A549 treated with dexamethasone at 1 μM for 4 hours (cell line): ENCODE measurements at places on chromosomes 12 and 14. TPM values are rescaled to one million over a fixed set of nuclear protein-coding genes. Genes with fewer than 3 reads are reported as not detected.

The ACTN1 gene
- 159 to 236 TPM (median 220 TPM) in 5 replicates for total RNA-seq

The HOXC10 gene
- total RNA-seq = 2.8 to 3.2 TPM (median 3.0 TPM) in 5 replicates

The JDP2 gene
- 21.5 to 34.6 TPM (median 33.3 TPM) in 5 replicates for total RNA-seq

The GLIPR1L2 gene
- total RNA-seq = 0.08 to 0.25 TPM (median 0.11 TPM) in 5 replicates

The FOXA1 gene
- total RNA-seq = 4.2 to 7.4 TPM (median 6.5 TPM) in 5 replicates

The CLEC2A gene
- total RNA-seq = not detected in 5 replicates

The INSM2 gene
- 0.02 to 0.05 TPM (median 0.04 TPM) in 5 replicates for total RNA-seq

The ANO2 gene
- total RNA-seq = 0.06 to 0.26 TPM (median 0.13 TPM) in 5 replicates

The NTF3 gene
- 0.08 TPM in 2 of 5 replicates, not detected in the others for total RNA-seq

The MIP gene
- total RNA-seq = 0.15 TPM in 1 of 5 replicates, not detected in the others

The DPPA3 gene
- 0.12 TPM in 1 of 5 replicates, not detected in the others for total RNA-seq

The C12orf50 gene
- total RNA-seq = 0.06 to 0.08 TPM in 2 of 5 replicates, not detected in the others

The DEPDC4 gene
- total RNA-seq = 0.80 to 1.7 TPM (median 0.90 TPM) in 5 replicates

The RASSF9 gene
- total RNA-seq = 1.2 to 2.0 TPM (median 1.4 TPM) in 5 replicates

The CARMIL3 gene
- 0.29 to 0.86 TPM (median 0.53 TPM) in 5 replicates for total RNA-seq

The ACOT6 gene
- total RNA-seq = not detected in 5 replicates

The ACSS3 gene
- total RNA-seq = not detected in 5 replicates

The CIROP gene
- 0.06 TPM in 1 of 5 replicates, not detected in the others for total RNA-seq

The REP15 gene
- total RNA-seq = 0.28 to 0.62 TPM (median 0.40 TPM) in 5 replicates

The CLEC6A gene
- total RNA-seq = not detected in 5 replicates

The RASAL1 gene
- total RNA-seq = 0.17 to 0.32 TPM (median 0.27 TPM) in 5 replicates

The EPYC gene
- not detected in 5 replicates for total RNA-seq
